Smooth muscle cell of trachea (primary cell): ENCODE measurements at places on chromosomes 4 and X. TPM values are rescaled to one million over a fixed set of nuclear protein-coding genes. Genes with fewer than 3 reads are reported as not detected.

MAGEE2 gene
- under 0.01 TPM in 1 of 2 replicates, not detected in the other for total RNA-seq

PDE6B gene
- 1.5 TPM in 1 of 2 replicates, not detected in the other for total RNA-seq

SPANXD gene
- total RNA-seq = not detected in 2 replicates

CSN1S1 gene
- total RNA-seq = not detected in 2 replicates

S100G gene
- total RNA-seq = not detected in 2 replicates

SRPX2 gene
- total RNA-seq = 37.7 and 65.0 TPM in 2 replicates

ASMT gene
- total RNA-seq = not detected in 2 replicates

SLIT2 gene
- 10.5 and 14.1 TPM in 2 replicates for total RNA-seq

SPON2 gene
- 846 and 1,031 TPM in 2 replicates for total RNA-seq

SFRP2 gene
- total RNA-seq = not detected in 2 replicates

ARHGAP6 gene
- total RNA-seq = 9.2 and 10.3 TPM in 2 replicates

FGFRL1 gene
- 12.5 and 34.4 TPM in 2 replicates for total RNA-seq

CLGN gene
- total RNA-seq = 11.6 and 34.2 TPM in 2 replicates

FGFBP2 gene
- not detected in 2 replicates for total RNA-seq

PLS3 gene
- 176 and 310 TPM in 2 replicates for total RNA-seq

USP51 gene
- 1.9 and 2.8 TPM in 2 replicates for total RNA-seq

MAGEH1 gene
- 34.2 and 39.0 TPM in 2 replicates for total RNA-seq

CTAG1B gene
- not detected in 2 replicates for total RNA-seq

DCLK2 gene
- total RNA-seq = 13.5 and 16.2 TPM in 2 replicates

SMIM10 gene
- 5.3 and 6.4 TPM in 2 replicates for total RNA-seq

FHIP1A gene
- total RNA-seq = 0.17 and 0.29 TPM in 2 replicates

IL1RAPL1 gene
- total RNA-seq = 1.2 and 1.9 TPM in 2 replicates

NPY5R gene
- not detected in 2 replicates for total RNA-seq

REPS2 gene
- 0.73 and 0.99 TPM in 2 replicates for total RNA-seq

PABPC5 gene
- 2.9 and 3.5 TPM in 2 replicates for total RNA-seq

KLHL34 gene
- total RNA-seq = under 0.01 and 0.17 TPM in 2 replicates

LNX1 gene
- total RNA-seq = 0.99 and 2.0 TPM in 2 replicates

MORF4L2 gene
- 396 and 849 TPM in 2 replicates for total RNA-seq

FAM184B gene
- under 0.01 TPM in 1 of 2 replicates, not detected in the other for total RNA-seq

CXorf65 gene
- total RNA-seq = not detected in 2 replicates
